ENCODE measurements at places on chromosomes 4 and X.

GRCh38 chrX:48531358-48531959 lies 8.1 kb upstream of the TBC1D25 start:
- no peak for DNase-seq

DNA sequence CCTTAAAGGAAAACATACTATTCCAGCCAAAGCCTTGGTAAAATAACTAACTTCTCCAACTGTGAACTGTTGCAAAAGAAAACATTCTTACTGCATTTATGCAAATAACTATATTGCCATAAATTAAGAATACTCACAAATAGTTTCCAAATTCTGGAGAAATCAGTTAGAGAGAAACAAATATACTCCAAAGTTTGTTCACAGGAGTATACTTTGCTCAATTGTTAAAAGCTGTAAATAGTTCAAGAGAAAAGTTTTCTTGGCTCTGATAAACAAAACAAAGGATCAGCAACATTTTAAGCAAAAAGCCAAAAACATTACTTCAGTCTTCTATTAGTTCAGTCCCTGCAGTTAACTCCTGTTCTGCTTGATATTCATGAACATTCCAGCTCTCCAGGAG lies 83.0 kb downstream of the EIF4E start:
- DNase-seq, result no peak

GRCh38 chr4:7070729-7071511 lies 3.1 kb upstream of the GRPEL1 start:
- peak; percentile 94 for DNase-seq

GRCh38 chrX:73508861-73509260 lies 54.1 kb upstream of the CHIC1 start:
- DNase-seq, result no peak

- DNase-seq, result no peak
Observed at GRCh38 chr4:120918788-120919187, 3.7 kb downstream of the PRDM5 start.

Data from activated CD8-positive, alpha-beta memory T cell treated with anti-CD3 and anti-CD28 coated beads, Interleukin-2, amount 50 U/mL, for 48 hours (primary cell).